ENCODE measurements at places on chromosomes 1 and 21.

DNA sequence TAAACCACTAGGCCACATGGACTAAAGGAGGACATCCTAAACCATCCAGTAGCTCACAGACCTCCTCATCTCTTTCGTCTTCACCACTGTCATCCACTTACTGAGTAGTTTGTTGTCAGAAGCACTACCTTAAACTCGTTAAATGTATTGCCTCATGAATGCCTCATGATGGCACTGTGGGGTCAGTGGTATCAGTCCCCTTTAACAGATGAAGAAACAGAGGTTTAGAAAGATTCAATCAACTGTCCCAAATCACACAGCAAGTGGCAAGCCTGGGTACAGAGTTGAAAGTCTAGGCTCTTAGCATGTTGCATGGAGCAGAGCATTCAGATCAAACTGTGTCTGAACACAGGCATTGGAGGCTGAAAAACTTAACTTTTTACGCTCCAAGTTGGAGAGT, 183.6 kb upstream of the KIAA0040 start:
- DNase-seq = peak; percentile 29

DNA sequence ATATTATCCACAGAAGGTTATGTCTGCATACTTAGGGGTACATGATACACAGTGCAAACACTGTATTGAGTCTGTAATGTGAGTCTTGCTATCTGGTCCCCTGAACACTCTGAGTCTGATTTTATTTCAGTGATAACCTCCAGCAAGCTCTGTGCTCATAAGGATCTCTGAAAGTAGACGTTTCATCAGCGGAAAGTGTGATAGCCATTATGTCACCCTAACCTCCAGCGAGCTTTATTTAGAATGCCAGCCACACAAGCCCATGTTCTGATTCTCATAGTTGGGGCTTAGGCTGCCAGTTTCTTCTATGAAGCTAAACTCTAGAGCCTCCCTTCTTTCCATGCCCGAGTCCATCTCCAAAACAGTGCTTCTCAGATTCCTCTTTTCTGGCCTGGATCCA, 3.3 kb downstream of the NR5A2 start:
- no peak for DNase-seq

DNA sequence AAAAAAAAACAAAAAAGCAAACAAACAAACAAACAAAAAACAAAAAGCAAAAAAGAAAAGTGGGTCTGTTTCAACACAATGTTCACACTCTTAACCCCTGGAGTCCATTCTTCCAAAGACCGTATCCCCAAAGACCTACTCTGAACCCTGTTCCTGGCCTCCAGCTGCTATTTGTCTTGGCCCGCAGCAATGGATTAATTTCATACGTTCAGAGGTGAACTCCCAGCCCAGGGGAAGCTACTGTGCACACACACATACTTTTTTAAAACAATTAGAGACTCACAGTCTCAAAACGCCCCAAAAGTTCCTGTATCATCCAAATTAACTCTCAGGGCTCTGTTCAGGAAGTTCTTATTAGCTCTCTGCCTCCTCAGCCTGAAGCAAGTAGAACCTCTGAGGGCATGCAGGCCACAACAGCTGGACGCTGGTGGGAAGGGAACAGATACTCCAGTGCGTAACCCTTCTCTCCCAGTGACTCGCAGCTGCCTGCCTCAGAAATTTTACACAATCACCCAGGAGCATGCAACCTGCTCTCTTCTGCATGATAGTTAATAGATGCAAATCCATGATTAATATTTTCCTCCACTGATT, 395.4 kb downstream of the RRAGC start:
- no peak for DNase-seq

DNA sequence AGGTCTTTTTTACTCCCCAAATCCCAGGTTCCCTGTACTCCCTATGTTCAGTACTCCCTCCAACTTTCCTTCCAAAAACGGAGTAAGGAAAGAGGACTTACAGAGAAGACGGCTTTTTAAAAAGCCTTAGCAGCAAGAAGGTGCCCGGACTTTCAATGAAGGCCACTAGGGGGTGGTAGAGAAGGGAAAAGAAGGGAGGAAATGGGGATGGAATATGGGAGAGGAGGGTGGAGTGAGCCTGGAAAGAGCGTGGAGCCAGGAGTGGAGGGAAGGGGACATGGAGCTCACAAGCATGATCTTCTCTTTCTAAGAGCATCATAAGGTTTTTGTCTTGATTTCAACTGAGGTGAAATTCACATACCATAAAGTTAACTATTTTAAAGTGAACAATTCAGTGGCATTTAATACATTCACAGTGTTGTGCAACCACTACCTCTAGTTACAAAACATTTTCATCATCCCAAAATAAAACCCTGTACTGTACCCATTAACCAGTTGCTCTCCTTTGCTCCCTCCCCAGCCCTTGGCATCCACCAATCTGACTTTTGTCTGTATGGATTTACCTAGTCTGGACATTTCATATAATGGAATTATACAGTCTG, 129.9 kb downstream of the ZNF281 start:
- peak; percentile 34 for DNase-seq

DNA sequence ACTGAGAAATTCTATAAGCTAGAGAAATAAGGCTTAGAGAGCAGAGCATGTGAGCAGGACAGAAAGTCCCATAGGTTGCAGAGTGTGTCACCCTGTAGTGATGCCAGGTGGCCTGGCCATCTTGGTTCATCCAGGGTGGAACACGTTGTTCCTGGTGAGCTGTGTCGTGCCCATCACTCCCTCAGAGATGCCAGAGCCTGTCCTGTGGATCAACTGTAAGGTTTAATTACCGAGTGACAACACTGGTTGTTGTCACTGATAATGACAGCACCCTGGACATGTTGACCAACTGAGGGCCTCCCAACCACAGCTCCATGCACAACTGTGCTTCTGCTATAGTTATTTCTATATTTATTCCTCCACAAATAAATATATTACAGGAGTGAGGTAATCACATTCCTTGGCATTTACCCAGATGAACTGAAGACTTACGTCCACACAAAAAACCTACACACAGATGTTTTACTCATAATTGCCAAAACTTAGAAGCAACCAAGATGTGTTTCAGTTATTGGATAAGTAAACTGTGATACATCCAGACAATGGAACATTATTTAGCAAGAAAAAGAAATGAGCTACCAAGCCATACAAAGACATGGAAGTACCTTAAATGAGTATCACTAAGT, 6.2 kb downstream of the C1orf198 start:
- no peak for DNase-seq

GRCh38 chr21:28641731-28642130, 350.9 kb downstream of the LTN1 start:
- no peak for DNase-seq

DNA sequence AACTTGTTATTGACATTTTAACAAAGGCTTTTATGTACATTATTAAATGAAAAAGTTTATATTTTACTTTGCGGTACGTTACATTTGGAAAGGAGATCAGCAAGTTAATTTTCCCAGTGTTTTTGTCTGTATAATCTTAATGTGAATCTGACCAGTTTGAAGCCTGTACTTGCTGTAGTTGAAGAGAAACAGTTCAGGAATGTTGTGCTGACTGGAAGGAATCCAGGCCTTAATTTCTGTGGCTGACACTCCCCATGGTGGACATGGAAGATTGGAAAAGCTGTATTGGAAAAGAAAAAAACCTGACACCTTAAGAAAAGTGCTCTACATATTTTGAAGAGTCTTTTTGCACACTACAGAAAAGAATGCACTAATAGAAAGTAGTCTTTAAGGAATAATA, 15.5 kb downstream of the LEPR start:
- no peak for DNase-seq

GRCh38 chr1:171434717-171435346, 50.5 kb upstream of the PRRC2C start:
- no peak for DNase-seq

GRCh38 chr1:157983787-157984186, 9.7 kb upstream of the KIRREL1 start:
- no peak for DNase-seq

DNA sequence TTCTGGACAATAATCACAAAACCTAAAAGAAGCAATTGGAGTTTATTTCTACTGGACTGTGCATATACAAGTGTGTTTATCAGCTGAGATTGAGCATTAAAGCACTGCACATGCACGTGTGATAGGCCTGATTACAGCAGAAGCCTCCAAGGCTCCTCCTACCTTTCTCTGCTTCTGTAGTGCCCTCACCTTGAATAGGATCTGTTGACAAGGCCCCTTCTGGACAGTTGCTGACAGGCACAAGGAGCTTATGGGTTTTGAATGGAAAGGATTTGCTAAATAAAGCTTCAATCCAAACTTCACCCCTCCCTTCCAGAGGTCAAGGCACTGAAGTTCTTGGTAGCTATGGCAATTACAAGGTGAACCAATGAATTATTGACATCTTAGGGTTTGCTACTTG, 7.9 kb upstream of the SGIP1 start:
- no peak for DNase-seq

- no peak for DNase-seq
Observed at GRCh38 chr1:214658785-214659184, 55.8 kb downstream of the CENPF start.

DNA sequence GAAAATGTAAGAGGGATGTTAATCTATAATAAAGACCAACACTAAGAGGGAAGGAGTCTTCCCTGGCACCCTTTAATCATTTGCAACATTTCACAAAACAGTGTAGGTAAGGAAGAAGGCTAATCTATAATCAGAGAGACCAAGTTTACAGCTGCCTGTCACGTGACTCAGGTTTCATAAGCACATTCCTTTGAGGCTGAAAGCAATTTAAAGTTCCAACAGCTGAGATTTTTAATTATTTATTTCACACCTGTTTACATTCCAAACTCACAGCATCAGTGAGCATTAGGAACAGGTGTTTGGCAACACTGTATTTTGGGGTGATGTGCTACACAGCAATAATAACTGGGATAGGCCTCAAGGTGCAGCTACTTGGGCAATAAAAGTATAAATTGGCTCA, 75.7 kb upstream of the PGBD5 start:
- no peak for DNase-seq

DNA sequence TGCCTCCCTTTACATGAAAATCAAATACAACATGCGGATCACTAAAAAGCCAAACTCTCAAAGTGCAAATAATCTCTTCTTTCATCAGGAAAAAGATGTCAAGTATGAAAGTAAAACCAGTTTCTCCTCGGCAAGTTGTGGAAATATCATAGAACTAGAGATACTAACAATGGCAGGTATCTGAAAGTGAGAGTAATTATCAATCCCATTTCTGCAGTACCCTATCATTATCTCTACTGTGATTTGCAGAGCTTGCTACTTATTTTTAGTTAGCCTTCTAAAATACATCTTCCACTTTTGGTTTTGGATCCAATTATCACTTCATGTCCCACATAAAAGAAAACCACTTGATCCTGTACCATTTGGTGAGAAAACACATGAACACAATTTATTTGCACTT, 3.0 kb downstream of the TP53BP2 start:
- no peak for DNase-seq

- no peak for DNase-seq
Observed at GRCh38 chr21:31286621-31287020, 57.4 kb downstream of the TIAM1 start.

DNA sequence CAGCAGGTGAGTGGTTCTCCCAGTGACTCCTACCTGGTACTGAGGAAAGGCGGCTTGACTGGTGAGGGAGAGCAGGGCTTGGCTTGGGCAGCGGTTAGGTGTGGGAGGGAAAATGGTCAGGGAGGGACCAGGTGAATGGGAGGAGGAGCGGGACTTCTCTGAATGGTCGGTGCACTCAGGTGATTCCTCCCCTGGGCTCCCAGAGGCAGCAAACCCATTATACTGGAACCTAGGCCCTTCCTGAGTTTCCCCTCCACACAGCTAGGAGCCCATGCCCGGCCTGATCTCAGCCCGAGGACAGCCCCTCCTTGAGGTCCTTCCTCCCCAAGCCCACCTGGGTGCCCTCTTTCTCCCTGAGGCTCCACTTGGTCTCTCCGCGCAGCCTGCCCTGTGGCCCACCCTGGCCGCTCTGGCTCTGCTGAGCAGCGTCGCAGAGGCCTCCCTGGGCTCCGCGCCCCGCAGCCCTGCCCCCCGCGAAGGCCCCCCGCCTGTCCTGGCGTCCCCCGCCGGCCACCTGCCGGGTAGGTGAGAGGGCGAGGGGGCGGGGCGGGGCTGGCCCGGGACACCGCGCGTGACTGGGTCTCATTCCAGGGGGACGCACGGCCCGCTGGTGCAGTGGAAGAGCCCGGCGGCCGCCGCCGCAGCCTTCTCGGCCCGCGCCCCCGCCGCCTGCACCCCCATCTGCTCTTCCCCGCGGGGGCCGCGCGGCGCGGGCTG, 2.3 kb downstream of the ARTN start:
- DNase-seq = peak; percentile 66

DNA sequence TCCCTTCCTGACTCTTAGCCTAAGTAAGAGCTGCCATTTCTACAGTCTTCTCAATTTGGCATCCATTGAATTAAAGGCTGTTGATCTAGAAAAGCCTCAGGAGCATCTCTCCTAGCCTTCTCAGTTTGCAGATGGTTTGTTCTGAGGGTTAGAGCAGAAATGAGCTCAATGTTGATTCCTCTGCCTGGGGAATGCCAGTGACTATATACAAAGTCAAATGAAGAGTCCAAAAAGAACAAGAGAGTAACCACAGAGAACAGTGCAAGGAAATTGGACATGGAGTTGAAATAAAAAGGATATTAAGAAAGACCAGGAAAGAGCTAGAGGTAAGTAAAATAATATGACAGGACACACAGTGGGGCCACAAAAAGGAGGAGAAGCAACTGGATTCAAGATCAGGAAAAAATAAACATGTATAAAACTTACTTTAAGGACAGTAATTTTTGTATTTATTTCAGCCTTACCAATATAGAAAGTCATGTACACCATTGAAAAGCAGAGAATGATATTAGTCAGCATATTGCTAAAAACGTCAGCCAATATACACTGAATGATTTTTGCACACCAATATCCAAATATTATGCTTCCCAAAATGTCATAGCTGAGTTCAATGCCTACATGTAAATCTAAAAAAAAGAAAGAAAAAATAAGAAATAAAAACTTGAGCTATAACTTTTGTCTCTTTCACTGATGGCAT, 21.3 kb downstream of the SLC9C2 start:
- no peak for DNase-seq

DNA sequence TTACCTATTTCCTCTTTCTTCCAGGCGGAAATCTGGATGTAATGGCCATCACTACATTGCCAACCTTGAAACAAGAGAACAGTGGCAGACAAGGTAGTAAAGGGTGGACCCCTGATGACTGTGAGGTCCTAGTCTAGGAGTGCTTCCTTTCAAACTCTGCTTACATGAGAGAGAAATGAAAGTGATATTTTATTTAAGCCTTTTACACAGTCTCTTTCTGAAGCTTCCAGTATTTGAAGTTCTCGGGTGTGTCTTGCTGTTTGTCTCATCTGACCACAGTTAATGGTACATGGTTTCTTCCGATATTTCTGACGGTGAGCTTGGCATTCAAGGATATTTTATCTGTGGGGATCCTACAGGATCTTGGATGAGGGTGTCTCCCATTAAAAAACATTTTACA, 215.2 kb downstream of the SLC45A1 start:
- no peak for DNase-seq

- no peak for DNase-seq
Observed at GRCh38 chr1:79264285-79264684, 257.8 kb upstream of the ADGRL4 start.
